ENCODE measurements at places on chromosomes 13 and 19. TPM values are rescaled to one million over a fixed set of nuclear protein-coding genes. Genes with fewer than 3 reads are reported as not detected.

GRCh38 chr13:61778531-61778930 lies 362.9 kb upstream of the PCDH20 start:
- H3K4me1 ChIP-seq: no peaks in the 10 kb centered on the region
- H3K4me3 ChIP-seq: no peak overlapping the region
- H3K36me3 ChIP-seq: no peaks in the 10 kb centered on the region

DNA sequence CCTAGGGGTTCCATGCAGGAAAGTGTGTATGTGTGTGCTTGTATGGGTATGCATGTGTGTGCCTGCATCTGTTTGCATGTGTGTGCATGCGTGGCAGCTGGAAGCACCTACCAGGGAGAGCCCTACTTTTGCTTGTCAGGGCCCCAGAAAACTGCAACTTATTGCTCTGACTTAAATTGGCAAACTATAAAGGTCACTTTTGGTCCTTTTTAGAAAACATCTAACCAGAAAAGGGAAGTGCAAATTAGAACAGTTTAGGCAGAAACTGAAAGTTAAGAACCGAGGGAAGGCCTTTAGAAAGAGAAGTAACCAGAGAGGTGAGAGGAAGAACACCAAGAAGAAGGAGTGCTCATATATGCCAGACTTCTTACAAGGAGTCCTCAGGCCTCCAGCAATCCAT lies 32.5 kb downstream of the DLEU7 start:
- H3K4me1 ChIP-seq: no peaks in the 10 kb centered on the region
- no peak for DNase-seq
- H3K36me3 ChIP-seq: no peaks in the 10 kb centered on the region
- no peak overlapping the region for H3K4me3 ChIP-seq
- H3K27me3 ChIP-seq: no peaks in the 10 kb centered on the region

- no peaks in the 10 kb centered on the region for H3K27me3 ChIP-seq
- H3K27ac ChIP-seq: no peak overlapping the region
- DNase-seq: no peak
- H3K4me3 ChIP-seq: no peak overlapping the region
- H3K4me1 ChIP-seq: no peaks in the 10 kb centered on the region
Measured at GRCh38 chr13:79870766-79871165, 389.8 kb downstream of the NDFIP2 start.

- no peaks in the 10 kb centered on the region for H3K36me3 ChIP-seq
- no peak overlapping the region for H3K4me3 ChIP-seq
- no peaks in the 10 kb centered on the region for H3K4me1 ChIP-seq
- H3K27ac ChIP-seq: no peak overlapping the region
- no peaks in the 10 kb centered on the region for H3K27me3 ChIP-seq
Measured at GRCh38 chr13:25415241-25415640, 43.5 kb downstream of the ATP8A2 start.

The KIR2DL3 gene
- total RNA-seq: not detected

The CALM3 gene
- total RNA-seq: 166 TPM
